ENCODE measurements at places on chromosomes 2 and 18.

- DNase-seq, result no peak
Observed at GRCh38 chr2:76737607-76738006, 784.6 kb downstream of the LRRTM4 start.

GRCh38 chr18:73023975-73024374 lies 156.2 kb upstream of the NETO1 start:
- no peak for DNase-seq

DNA sequence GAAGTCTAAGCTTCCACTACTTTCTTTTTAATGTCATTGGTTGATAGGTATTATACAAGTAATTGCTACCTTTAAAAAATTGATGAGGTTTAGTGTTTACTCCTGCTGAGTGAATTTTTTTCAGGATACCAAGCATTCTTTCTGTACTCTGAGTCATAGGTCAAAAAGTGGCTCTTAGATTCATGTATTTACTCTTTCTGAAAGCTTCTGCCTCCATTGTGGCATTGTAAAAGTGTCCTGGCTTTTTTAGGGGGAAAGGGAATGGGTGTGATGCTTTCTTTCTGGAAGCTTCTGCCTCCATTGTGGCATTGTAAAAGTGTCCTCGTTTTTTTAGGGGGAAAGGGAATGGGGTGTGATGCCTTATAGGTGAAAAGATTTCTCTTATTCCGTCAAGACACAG lies 286.5 kb downstream of the LPIN1 start:
- DNase-seq, result no peak

- DNase-seq, result no peak
Observed at GRCh38 chr2:190407246-190407661, 901 bp upstream of the MFSD6 start.

- DNase-seq, result no peak
Observed at GRCh38 chr18:10912790-10913545, 236.4 kb downstream of the PIEZO2 start.

GRCh38 chr2:126782648-126783047 lies 116.0 kb upstream of the TEX51 start:
- DNase-seq, result no peak

- DNase-seq, result no peak
Observed at GRCh38 chr18:73752965-73753364, 394.7 kb downstream of the FBXO15 start.

DNA sequence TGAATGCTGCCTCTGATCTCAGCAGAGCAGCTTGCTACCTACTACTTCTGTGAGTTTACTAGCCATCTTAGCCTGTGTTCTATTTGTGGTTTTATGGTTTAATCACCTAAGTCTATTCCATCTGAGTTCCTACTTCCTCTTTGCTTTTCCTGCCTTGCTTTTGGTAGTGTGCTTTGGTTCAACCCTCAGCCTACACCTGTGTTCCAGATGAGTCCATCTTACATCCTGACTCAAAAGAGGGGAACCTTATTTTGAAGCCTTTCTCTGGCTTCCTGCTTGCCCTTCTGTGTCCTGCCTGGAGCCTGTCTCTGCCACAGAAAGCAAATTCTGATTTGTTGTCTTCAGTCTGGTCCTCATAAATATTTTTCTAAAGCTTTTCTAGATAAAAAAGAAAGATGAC lies 530.3 kb upstream of the MEX3C start:
- DNase-seq, result no peak

GRCh38 chr2:197256021-197256420 lies 54.6 kb downstream of the ANKRD44 start:
- no peak for DNase-seq

DNA sequence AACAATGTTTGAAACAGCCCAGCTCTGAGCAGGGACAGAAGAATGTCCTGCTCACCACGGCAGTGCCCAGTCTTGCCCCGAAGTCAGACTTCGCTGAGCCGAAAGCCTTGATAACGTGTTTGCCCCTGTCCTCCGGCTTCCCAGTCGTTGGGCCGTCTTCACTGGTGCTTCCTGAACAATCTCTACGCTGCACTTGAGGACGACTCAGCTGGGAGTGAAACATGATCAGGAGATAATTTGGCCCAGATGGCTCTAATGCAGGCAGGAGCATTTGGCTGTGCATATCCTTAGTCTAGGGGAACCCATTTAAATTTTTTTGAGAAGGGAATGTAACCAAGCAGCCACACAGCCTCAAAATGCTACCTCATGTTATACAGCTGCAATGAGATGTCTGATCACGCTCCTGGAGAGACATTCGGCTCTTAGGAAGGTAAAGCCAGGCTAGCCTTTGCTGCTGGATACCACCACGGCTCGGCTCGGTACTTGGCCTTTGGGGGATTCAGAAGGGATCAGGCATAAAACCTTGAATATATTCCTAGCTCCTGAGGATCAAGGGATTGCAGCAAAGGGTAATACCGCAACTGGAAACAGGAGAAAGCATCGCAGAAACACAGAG lies 43.6 kb downstream of the FECH start:
- DNase-seq, result no peak
